Stimulated activated naive CD4-positive, alpha-beta T cell (primary cell): ENCODE measurements at places on chromosomes 12 and 14.
A peak's percentile ranks its signal among the peaks of the same experiment; 100 is the strongest.

DNA sequence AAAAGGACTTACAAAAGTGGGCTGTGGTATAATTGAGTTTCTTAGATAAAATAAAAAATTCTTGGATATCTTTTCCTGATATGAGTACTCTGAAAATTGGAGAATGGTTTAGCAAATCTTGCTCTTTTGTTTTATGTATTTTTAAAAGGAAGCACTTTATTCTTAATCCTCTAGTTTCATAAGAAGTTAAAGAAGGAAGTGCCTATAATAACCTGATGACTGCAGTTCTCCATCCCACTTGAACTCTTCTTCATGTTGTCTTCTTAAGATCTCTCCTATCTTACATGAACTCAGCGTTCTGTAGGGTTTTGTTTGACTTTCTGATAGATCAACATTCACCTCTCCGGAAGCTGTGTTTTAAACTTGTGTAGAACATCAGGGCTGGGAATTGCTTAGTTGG, 271.0 kb downstream of the ERC1 start:
- DNase-seq: no peak

DNA sequence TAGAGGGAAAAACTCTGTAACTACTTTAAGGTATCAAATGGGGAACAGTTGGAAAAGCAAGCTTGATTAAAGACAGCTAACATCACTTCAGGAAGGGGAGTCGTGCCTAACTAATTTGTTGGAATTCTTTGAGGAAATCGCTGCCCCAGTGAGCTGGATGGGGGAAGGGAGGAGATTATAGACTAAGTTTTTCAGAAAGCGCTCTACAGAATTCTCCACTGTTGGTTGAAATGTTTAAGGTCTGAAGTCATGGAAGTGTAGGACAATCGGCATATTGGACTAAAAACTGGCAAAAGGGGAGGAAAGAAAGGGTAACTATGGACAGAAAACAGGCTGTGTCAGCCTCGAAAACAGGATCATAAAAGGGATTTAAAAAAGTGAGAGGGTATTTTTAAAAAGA, 229.9 kb upstream of the HMGA2 start:
- DNase-seq: no peak

GRCh38 chr12:2664721-2665577, 129.8 kb upstream of the FKBP4 start:
- DNase-seq: no peak

GRCh38 chr12:68455691-68456345, 123.7 kb upstream of the MDM1 start:
- no peak for DNase-seq

GRCh38 chr12:98894412-98895085, 249.5 kb downstream of the APAF1 start:
- DNase-seq: no peak

GRCh38 chr14:101810897-101811621, 49.5 kb downstream of the PPP2R5C start:
- peak; percentile 56 for DNase-seq

DNA sequence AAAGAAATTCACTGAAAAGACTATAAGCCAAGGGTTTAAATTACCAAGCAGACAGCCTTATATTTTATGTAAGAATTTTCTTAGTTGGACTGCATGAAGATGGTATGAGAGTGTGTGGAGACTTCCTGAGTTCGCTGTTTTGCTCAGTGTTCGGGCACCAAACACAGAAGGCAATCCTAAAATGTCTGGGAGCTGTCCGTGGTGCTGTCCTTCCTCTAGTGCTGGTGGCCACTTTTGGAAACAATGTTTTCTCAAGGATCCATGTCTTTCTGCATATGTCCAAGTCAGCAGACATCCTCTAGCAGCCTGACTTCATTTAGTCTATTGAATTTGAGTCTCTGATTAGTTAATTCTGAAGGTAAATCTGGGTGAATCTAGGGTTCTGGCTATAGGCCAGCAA, 135.8 kb downstream of the SLC8A3 start:
- DNase-seq: no peak

GRCh38 chr14:20775043-20775442, 6.0 kb upstream of the RNASE6 start:
- DNase-seq: no peak

DNA sequence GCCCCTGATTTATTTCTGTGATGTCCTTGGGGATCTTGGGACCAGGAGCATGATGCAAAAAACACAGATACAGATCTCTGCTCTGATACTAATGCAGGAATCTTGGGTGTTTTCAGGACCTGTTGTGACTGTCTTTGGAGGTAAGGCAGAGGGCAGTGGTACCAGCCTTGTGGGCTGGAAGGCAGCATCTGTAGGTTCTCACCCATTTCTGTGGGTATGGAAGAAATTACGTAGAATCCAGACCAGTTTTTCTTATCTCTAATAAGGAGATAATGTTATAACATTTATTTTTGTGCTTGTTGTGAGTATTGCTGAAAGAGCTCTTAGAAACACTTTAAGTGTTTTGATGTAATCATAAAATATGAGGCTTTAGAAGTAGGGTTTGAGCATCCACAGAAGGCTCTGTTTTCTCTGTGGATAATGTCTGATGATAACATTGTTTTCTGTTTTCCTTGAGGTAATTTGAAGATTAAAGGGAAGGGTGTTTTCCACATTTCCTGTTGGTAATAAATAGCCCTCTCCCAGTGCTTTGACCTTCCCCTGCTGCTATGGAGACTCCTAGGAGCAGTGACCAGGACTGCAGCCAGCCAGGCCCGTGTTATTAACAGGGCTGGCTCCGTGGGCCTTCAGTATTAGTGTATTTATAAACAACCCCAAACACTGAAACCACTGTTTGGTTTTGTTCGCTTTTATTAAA, 9.4 kb upstream of the DCP1B start:
- DNase-seq: no peak
